NCI-H187 treated with DMSO at 0.1 percent for 48 hours (cell line): ENCODE measurements at places on chromosomes 5 and 9.

DNA sequence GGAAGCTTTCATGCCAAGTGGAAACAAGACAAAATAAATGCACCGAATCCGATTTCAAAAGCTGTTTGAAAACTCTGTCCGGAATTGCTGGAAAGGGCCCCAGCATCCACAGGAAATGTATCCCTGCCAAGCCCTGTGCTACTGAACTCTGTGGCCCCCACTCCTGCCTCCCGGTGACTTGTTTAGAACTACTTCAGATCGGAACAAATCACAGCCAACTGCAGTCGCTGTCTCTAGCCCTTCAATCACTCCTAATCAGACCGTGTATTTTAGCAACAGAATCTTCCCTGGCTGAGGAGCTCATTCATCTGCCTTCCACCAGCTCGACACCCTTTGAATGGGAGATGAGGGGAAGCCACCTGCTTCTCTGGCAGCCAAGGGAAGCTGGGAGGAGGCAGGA lies 94.1 kb downstream of the KCNIP1 start:
- no peak for DNase-seq

DNA sequence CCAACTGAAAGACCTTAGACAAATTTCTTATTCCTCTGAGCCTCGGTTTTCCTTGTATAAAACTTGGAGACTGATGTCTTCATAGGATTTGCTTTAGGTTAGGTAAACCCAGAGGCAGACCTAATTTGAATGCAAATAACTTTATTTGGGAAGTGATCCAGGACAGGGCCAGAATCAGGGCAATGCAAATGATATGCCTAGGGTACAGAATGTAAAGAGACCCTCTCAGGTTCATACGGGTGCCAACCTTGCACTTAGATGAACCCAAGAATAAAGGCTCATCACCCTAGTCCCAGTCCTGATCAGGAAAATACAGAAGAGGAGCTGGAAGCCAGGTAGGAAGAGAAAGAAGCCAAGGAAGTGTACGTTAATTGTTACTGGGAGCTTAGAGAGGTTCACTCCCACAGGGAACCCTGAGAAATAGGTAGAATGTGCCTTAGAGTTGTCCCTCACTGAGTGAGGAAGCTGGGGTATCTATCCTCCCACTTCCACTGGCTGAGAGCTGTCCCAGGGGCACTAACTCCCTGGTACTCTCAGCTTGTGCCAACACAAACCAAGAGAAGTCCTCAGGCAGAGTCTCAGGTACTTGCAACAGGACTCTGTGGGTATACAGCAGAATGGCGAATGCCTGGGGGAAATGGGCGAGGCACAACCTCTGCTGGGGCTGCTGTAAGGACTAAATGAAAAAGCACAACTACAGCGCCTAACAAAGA lies 3.1 kb upstream of the HK3 start:
- no peak for DNase-seq

- no peak for DNase-seq
These were observed 107.6 kb upstream of the PITX1 start for GRCh38 chr5:135141303-135142268.

- DNase-seq = no peak
These were observed 39.0 kb upstream of the CD180 start for GRCh38 chr5:67235399-67236110.

- no peak for DNase-seq
These were observed 19.2 kb downstream of the NIPAL4 start for GRCh38 chr5:157479166-157479565.

GRCh38 chr5:134131578-134132350 lies 17.3 kb downstream of the TCF7 start:
- no peak for DNase-seq

DNA sequence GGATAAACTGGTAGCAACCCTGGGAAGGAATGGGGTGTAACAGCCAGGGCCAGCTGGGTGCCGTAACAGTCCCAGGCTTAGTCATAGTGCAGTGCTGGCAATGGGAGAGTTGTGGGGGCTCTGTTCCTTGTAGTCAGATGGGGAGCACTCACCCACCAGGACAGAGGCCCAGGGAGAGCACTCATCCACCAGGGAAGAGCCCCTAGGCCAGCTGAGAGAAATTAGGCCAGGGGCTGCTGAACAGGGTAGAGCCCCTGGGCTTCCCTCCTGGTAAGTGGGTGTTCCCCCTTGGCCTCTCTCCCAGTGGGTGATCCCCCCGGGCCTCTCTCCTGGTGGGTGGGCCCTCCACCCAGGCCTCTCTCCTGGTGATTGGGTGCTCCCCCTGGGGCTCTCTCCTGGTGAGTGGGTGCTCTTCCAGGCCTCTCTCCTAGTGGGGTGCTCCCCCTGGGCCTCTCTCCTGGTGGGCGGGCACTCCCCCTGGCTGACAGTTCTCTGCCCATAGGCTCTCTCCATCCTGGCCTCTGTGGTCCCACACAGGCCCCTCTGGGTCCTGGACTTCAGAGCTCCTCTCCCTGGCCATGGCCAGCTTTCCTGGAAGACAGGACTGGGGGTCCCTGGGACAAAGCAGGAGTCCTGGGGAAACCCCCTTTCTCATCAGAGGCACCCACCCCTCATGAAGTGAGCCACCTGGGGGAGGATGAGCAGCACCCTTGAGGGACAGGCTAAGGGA lies 13.4 kb downstream of the FGD3 start:
- DNase-seq = no peak

DNA sequence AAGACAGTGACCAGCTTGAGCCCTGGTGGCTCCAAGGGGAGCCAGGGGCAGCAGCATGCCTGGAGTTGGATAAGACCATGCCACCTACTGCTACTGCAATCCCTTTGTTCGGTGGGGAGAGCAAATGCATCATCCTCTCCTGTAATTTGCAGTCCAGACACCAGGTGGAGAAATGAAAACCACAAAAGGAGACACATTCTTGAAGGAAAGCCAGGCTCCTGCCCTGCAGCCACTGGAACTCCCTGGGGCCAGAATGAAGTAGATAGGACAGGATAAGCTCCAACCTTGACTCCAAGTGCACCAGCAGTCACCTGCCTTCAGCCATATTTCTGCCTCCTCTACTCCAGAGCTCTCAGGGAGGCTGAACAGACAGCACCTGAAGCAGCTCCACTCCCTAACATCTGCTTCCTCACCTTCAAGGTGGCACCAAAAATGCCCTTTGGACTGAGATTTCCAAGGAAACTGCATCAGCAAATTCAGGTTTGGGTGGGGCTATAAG lies 65.1 kb upstream of the IQGAP2 start:
- DNase-seq = no peak

- DNase-seq = no peak
These were observed 16.9 kb downstream of the OR2V2 start for GRCh38 chr5:181164076-181164952.

DNA sequence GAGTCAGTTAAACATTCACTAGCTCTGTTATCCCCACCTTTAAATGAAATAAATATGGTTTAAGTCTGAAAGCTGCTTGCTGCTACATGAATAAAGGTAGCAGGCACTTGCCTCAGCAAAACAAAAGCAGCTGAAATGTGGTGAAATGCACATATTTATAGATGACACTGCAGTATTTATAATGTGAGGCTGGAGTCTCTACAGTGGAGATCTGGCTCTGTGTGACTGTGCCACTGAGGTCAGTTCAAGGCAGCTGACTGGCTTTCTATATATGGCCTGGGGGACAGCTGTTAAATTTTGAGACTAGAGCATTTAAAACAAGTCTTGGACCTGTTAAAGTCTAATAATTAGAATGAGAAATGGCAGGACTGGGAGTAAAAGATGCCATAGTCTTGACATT lies 859.6 kb upstream of the SEMA6A start:
- DNase-seq = no peak

DNA sequence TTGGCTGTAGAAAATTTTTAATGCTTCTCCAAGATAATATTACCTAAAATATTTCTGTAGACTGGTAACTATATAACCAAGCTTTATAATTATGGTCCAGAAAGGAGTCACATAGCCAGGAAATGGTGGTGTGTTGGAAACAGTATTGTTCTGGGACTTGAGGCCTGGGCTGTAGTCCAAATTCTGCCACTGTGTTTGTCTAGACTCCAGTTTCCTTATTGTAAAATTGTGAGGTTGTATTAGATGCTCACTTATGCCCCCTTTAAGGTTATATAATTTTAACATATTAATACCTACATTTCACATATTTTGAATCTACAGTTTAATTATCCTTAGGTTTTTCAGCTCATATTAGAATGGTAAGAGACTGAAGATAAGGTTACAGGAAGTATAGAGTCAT lies 42.4 kb downstream of the STX17 start:
- DNase-seq = no peak

DNA sequence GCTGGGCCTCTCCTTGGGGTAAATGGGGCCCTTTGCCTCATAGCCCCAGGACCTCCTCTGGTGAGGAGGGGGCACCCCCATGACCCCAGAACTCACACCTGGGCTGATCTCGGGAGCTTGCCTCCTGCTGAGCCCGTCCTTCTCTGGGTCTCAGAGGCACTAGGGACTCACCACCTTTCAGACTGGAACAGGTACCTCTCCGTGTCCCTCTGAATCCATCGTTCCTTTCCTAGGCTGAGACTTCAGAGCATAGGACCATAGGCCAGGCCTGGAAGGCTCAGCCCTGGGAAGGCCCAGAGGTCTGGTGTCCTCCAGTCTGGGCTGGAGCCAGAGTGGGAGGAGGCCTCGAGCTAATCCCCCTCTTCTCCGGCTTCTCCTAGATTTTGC lies 97.9 kb downstream of the CACNA1B start:
- no peak for DNase-seq

DNA sequence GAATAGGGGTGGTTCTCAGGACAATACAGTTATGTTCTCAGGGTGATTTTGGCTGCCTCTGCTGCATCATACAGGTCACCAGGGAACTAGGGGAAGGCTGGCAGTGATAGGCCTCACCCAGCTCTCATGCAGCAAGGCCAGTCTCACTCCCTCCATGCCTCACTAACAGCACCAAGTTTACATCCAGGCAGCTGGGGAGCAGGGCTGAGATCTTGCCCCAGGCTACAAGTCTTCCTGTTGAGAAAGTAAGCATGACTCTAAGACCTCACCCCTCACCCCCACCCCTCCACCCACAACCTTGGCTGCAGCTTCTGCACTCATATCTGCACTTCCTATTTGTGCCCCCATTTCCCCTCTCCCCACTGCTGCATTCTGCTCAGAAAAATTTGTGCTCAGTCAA lies 481.2 kb downstream of the ACTL7B start:
- no peak for DNase-seq

DNA sequence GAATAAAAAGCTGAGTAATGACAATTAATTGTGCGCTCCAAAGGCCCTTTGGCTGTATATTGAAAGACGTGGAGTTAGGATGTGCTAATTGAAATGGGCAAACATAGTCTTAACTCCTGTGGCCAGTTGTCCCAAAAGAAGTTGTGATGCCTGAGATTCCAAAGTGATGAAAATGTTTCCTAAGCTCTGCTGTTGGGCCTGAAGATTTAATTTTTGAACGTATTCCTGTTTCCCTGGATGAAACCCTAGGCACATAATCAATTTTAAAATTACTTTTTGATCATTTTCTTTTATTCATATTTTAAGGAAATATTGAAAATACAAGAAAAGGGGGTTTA lies 87.9 kb downstream of the PRDM6 start:
- no peak for DNase-seq

DNA sequence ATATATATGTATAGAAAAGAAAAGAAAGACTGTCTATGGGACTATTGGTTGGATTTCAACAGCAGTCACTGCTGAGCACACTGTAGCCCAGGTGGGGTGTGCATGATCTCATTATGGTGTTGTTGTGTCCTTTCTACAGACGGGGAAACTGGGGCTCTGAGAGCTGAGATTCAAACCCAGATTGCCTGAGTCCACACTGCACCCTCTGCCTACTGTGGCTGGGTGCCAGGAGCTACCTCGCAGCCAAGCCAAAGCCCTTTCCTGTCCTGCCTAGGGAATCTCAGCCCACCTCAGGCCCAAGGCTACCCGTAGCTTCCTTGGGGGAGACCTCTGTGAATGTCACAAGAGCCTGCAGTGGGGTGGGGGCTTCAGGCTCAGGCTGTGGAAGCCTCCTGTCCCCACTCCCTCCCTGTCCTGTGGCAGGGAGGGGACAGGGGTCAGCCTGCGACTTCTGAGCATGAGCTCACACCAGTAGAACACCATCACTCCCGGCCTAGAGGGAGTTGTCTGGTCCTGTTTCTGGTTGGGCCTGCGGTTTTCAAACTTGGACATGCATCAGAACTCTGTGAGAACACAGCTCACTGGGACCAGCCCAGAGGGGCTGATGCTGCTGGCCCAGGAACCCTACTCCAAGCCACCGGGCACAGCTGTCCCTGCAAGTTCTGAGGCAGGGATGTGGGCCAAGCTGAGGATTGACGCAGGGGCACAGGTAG lies 7.9 kb upstream of the NINJ1 start:
- no peak for DNase-seq

- DNase-seq = no peak
These were observed 9.5 kb upstream of the PHF19 start for GRCh38 chr9:120886490-120886967.

- no peak for DNase-seq
These were observed 594.8 kb upstream of the DMAC1 start for GRCh38 chr9:8394341-8394740.

- DNase-seq = no peak
These were observed 71.7 kb downstream of the NR2F1 start for GRCh38 chr5:93654676-93655075.

DNA sequence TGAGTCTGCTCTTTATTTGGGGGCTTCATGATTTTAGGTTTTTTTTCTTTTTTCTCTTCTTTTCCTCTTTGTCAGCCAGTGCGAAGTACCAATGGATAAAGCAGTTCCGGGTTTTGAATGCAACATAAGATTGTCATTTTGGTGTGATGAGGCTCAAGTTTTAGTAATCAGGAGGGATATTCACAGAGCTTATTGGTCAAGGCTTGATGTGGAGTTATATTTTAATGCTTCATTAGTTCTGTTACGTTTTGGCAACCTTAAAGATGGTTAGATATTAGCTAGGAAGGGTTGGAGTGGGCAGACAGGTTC lies 1.4 kb downstream of the PIK3R1 start:
- no peak for DNase-seq

- no peak for DNase-seq
These were observed 35.4 kb upstream of the BNIP1 start for GRCh38 chr5:173108914-173109313.

- DNase-seq = no peak
These were observed 11.4 kb downstream of the VDAC1 start for GRCh38 chr5:133993185-133993936.

DNA sequence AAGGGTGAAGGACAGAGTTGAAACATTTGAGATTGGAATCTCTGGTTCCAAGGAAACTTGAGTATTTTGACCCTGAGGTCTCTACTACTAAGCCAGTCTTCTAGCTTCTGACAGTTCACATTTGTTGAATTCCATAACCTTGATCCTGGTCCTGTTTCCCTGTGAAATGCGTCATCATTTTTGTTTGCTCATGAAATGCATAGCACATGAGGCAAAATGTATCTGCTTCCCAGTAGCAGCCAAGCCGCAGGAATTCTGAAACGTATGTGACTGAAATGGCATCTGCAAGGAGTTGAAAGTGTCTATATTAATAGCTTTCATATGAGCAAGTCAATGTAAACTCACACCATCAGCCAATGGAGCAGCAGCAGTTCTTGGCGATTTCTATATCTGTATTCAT lies 307.9 kb downstream of the CSNK1G3 start:
- no peak for DNase-seq

GRCh38 chr5:74375271-74375670 lies 265.3 kb downstream of the ENC1 start:
- DNase-seq = no peak

GRCh38 chr5:127561254-127561653 lies 43.8 kb downstream of the PRRC1 start:
- no peak for DNase-seq
